NCI-H524 (cell line): ENCODE measurements at places on chromosomes 4 and X.

DNA sequence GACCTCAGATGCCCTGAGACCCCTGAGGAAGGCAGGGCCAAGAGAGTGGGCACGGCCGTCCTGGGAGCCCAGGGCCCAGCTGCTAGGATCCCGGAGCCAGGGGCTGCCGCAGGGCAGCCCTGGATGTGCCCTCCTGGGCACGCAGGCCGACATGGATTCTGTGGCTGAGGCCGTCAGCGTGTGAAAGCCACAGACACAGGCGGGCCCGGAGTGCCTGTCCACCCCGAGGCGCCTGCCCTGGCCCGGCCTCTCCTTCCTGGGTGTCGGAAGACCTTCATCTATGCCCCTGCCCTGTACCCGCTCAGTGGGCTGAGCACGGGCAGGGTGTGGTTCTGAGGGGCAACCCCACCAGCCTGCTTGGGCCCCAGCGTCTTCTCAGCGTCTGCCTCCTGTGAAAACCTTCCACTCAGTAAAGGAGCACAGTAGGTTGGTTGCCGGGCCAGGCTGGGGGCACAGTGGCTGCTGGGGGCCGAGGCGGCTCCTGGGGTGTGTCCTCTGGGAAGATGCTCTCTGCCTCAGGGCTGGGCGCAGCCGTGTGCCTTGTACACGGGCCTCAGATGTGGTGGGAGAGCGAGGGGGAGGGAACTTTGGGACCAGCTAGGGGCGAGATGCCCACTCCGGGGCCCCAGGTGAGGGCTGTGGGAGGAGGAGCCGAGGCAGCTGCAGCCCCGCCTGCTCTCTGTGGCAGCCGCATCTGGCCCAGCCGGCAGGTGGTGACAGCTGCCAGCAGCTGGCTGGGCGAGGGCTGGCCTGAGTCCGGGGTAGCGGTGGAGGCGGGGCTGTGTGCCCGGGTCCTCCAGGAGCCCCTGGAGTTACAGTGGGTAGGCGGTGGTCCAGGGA lies 20.8 kb downstream of the FGFRL1 start:
- DNase-seq = no peak

DNA sequence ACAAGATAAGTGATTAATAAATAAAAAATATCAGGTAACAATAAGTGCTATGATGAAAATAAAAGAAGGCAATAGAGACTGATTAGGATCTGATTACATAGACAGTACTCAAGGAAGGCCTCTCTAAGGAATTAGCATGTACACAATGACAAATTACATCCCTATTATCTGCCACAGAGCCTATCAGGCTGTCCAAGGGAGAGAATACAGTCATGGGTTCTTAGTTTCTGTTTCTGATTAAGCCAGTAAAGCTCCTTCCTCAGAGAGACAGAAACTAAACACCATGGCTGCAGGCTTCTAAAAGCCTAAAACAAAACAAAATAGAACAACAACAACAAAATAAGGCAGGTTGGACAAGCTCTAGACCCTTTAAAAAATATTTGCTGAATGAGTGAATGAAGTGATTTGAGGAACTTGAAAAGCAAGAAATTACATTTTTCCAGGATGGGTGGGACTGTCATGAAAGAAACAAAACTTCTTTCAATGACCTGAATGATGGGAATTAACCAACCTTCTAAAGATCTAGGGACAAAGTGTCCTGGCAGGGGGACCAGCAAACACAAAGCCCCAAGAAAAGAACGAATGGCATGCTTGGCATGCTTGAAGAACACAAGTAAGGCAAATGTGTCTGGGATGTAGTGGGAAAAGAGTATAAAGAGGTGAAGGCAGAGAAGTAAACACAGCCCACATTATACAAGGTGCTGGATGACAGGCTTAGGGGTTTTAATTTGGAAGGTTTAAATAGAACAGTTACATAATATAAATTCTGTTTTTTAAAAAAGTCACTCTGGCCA lies 44.1 kb downstream of the NAA11 start:
- DNase-seq = no peak

DNA sequence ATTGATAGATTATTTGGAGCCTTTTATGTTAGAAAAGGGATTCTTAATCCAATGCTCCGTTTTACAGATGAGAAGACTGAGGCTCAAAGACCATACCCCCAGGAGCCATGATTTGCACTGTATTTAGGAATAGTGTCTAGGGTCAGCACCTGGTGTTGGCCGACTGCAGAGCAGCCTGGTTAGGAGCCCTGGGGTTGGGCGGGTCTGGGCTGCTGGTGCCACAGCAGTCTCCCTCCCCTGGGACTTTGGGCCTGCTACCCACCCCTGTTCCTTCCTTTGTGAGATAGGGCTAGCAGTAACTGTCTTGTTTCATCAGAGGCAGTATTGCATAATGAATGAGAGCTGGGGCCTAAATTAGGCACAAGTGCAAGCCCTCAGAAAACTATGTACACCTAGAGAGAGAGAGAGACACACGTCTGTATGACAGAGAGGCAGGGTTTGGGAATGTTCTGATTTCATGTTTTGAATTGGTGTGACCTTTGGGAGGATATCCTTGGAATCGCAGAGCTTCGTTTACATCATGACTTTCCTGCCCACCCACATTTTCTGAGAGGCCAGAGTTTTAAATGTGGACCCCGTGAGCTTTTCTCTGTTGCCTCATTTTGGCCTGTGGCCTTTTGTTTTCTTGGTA lies 111.7 kb downstream of the PTTG2 start:
- no peak for DNase-seq

DNA sequence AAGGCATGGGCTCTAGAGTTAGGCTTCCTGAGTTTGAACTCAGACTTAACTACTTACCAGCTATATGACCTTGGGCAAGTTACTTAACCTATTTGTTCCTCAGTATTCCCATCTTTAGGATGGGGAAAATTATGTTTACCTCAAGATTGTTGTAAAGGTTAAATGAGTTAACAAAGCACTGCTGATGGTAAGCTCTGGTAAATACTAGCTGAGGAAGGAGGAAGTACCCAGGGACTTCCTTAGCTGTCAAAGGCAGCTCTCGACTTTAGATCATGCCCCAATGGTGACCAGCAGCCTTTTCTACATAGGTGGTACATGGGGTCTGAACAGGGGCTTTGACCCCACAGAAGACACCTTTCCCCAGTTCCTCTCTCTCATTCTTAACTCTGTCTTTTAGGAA lies 20.1 kb downstream of the ATP7A start:
- peak; percentile 10 for DNase-seq

GRCh38 chrX:39857780-39858179 lies 240.0 kb downstream of the BCOR start:
- DNase-seq = no peak

DNA sequence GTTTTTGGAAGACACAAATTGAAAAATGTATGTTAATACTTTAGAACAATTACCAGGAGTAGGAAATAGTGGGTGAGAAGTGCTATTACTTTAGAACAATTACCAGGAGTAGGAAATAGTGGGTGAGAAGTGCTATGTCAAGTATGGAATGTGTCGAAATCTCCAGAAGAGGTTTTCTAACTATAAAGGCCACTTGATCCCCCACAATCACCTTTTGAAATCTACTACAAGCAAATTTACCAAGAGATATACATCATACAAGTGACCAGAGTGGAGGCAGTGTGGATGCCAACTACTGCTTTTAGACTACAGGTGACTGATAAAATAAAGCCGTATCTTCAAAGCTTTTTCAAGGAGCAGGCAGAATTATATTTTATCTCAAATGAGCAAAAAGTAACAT lies 43.1 kb downstream of the MAB21L2 start:
- DNase-seq = no peak

GRCh38 chrX:10172877-10173276 lies 16.1 kb downstream of the CLCN4 start:
- no peak for DNase-seq

DNA sequence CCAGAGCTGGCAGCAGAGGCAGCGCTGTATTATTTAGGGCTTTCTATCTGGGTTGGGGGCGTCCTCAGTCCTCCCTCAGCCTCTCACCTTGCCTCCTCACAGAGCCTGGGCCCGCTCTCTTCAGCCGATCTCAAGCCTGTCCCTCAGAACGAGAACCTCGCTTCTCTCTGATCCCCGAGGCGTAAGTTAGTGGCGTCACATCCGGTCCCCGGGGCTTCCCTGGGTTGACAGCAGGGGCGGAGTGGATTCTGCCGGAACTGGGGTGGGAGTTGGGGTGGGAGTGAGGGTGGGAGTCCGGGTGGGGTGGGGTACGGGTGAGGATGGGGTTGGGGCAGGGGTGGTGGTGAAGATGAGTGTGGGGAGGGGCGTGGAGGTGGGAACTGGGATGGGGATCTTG lies at the start of gene MAGEA10:
Gene MAGEA10, minus strand, starts transcription at position 190 of the 397 bp plus-strand sequence. CDS start 2,957 bp downstream, outside the sequence.
- no peak for DNase-seq

GRCh38 chr4:176139518-176139917 lies 55.9 kb downstream of the SPATA4 start:
- DNase-seq = no peak

DNA sequence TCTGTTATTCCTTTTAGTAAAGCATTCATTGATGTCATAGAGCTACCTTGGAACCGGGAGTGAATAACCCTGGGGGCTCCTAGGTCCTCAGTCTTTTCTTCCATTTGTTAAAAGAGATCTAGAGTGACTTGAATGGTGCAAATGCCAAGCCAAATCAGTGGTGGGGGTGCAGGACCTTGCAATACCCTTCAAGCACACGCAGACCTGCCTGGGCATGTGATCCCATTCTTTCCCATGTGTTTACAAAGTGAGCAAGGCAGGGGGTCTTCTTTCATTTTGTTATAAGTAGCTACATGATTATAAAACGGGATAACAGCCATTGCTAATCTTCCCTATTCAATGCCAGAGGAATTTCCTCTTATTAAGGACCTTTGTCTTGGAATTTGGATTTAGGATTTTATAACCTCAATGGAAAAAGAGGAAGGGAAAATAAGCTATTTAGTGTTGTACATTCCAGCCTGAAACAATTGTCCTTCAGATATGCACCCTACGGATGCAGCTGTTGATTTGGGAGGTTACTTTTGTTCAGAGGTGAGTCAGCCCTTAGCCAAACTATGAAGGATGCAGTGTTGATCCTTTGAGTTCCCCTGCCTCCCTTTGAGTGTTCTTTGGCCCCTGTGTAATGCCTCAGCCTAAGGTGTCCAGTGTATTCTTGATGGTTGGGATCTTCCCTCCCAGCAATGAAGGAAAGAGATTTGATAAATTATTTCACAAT lies 623.8 kb upstream of the HTR2C start:
- no peak for DNase-seq

DNA sequence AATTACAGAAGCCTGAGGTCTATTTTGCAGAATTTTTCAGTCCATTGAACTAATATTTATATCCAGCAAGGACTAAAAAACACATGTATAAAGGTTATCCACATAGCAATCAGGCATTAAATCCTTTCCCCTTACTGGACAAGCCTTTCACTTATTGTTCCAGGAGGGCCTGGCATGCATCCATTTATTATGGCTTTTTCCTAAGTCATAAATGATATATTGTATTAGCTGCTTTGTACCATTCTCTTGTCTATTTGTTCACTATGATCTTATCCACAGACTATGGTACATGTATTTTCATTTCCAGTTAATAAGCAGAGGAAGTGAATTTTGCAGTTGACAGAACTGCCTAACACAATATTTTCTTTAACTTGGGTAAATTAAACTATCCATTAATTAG lies 105.4 kb upstream of the ANK2 start:
- no peak for DNase-seq
